ENCODE measurements at places on chromosomes 12 and 14.

DNA sequence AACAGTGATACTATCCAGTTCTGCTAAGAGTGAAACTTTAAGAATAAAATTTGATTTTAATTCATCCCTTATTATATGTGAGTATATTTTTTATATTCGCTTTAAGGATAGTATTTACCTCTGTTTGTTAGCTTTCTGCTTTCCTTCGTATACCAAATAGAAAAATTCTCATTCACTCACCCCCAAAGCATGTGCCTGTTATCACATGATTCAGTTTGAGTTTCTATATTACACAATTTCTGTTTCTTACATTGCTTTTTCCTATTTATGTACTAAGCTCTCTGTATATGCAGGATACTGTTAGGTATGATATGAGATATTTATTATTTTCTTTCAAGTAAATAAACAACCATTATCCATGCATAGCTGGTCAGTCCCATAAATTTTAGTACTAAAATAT, 275.2 kb downstream of the FBXL14 start:
- no peak for DNase-seq

DNA sequence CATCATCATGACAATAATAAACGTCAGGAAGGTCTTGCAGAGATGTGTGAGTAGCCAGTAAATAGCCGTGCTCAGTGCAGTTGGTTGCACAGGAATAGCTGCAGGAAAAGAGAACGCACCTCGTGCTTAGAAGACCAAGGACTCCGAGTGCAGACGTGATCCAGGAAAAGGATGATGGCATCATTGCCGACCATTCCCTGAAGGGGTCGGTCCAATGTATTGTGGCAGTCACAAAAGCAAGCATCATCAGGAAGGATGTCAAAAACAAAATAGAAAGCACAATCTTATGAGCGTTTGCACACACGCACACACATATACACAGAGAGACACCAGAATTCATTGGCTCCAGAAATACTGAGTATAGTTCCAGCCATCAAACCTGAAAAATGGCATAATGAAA, 12.8 kb downstream of the DUSP6 start:
- no peak for DNase-seq

GRCh38 chr14:70724110-70724509, 82.4 kb downstream of the TTC9 start:
- no peak for DNase-seq

DNA sequence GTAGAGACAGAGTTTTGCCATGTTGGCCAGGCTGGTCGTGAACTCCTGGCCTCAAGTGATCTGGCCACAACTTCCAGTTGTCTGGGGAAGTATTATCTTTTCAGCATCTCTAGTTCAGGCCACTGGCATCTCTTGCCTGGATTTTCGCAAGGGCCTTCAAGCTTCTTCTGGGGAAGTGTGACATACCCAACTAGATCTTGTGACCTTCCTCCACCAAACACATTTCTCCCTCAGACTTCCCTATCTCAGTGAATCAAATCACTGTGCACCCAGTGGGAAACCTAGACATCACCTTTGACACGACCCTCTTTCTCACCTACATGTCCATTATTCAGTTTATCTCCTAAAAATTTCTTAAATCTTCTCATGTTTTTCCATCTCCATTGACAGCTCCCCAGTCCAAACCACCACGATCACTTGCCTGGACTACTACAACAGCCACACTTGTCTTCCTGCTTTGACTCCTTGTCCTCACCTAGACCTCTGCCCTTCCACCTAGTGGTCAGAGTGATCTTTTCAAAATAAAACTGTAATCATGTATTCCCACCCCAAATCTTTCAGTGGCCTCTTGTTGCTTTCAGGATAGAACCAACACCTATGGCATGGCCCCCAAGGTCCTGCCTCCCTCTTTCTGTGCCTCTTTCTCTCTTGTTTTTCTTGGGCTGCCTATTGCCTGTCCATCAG, 3.3 kb downstream of the EEF1AKMT3 start:
- DNase-seq, result no peak

- no peak for DNase-seq
These were observed 29.0 kb downstream of the ACTN1 start for GRCh38 chr14:68950111-68950510.

- no peak for DNase-seq
These were observed 69.8 kb upstream of the IFNG-AS1 start for GRCh38 chr12:67919406-67919805.

Measured in stimulated activated CD8-positive, alpha-beta memory T cell treated with anti-CD3 and anti-CD28 coated beads, Interleukin-12 subunit alpha, Interleukin-12 subunit beta, amount 100 ng/mL, for 4 hours (primary cell).